ENCODE measurements at places on chromosomes 7 and 10.
A peak's percentile ranks its signal among the peaks of the same experiment; 100 is the strongest.

DNA sequence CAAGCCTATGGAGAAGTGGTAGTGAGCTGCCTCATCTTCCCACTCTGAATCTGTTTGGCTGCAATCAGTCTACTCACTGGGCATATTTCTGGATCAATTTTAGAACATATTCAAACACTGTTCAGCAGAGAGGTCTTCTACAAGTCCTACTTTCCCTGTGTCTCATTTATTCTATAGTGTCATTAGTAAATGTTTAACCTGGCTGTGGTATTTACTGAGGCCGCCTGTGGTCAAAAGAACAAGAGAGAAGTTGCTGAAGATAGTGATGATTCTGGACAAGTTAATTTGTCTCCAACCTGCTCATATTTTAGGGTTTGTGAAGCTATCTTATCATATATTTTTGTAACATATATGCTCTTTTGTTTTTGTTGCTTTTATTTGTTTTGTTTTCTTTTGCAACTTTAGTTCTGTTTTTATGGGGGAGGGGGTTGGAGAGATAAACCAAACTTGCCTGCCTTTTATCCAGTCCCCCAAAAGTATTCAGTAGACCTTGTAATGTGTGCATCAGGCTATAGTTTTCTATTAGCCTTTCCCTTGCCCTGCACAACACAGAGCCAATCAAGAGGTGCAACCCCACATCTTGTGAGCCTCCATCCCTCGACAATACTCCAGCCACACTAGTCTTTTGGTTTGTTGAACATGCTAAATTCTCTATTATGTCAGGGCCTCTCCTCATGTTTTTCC is 362.8 kb upstream of the MBL2 start:
- no peak for DNase-seq

- no peak for DNase-seq
These were observed 77.9 kb upstream of the PLXNA4 start for GRCh38 chr7:132654150-132654549.

GRCh38 chr7:137626469-137627067 is 220.2 kb downstream of the DGKI start:
- peak; percentile 4 for DNase-seq

DNA sequence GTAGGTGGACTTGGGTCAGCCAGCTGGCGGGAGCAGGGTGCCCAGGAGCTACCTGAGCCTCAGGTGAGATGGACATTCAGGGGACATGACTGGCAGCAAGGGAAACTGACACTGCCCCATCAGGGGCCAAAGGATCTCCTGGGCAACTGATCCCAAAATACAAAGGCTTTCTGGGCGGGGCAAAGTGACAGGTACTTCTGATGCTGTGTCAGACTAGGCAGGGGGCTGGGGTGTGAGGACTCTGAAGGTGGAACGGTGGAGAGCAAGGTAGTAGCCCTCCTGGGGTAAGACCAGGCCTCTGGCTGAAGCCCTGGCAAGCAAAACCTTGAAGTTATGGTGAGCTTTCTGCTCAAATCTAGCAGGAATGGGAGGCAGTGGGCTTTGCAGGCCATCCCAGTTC is 4.4 kb downstream of the OPN4 start:
- DNase-seq: no peak

DNA sequence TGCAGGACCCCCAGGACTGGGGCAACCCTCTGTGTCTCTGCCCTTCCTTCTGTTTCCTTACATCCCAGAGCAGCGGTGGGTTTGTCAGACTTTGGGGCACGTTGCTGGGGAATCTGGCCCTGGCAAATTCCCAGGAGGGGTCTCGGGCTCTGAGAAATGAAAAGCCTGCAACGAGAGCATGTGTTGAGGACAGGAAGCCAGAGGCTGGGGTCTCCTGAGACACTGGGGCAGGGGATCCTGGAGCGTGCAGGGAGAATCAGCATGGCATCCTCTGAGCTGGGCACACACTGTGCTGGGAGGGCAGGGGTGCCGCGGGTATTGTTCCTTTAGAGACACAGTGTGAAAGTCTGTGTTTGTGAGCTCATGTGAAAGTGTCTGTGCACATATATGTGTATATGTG is 279.9 kb upstream of the PPP2R2D start:
- DNase-seq: no peak

GRCh38 chr10:101889256-101890210 is 45.9 kb upstream of the KCNIP2 start:
- DNase-seq: peak; percentile 77

- no peak for DNase-seq
These were observed 21.5 kb downstream of the C10orf105 start for GRCh38 chr10:71697938-71698709.
